Hematopoietic multipotent progenitor cell (in vitro differentiated cells): ENCODE measurements at places on chromosomes 12 and 14.
A peak's percentile ranks its signal among the peaks of the same experiment; 100 is the strongest.

DNA sequence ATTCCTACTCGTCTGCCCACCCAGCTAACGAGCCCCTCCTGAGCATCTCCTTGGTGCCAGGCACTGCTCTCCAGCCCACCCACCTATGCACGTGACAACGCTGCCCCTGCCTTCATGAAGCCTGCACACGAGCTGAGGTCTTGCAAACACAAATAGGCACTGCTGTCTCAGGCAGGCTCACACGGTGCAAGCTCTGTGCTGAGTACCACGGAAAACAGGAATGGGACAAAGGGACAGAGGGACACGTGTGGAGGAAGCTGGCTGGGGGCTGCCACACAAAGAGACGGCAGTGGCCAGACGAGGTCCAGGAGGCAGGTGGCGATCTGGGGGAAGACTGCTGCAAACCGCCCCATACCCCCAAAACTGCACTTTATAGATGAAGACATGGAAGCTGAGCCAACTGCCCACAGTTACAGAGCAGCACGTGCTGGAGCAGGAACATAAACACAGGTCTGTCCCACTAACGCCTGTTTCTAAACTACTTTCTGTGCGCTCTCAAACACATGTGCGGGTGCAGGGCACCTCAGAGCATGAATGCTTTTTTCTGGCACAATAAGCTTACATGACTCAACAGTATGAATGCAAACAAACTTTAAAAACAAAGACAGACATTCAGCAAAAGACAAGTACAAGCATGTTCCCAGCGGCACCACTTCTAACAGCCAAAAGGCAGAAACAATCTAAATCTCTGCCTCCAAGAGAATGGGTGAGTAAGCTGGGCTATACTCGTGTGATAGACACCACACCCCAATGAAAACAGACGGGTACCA is 64.5 kb downstream of the AMN start:
- no peak for DNase-seq

- DNase-seq: no peak
Observed at GRCh38 chr14:94770251-94770749, 387 bp upstream of the GSC start.

GRCh38 chr12:5258498-5258897 is 173.4 kb upstream of the NTF3 start:
- DNase-seq: no peak

- no peak for DNase-seq
Observed at GRCh38 chr12:11628353-11628752, 21.1 kb upstream of the ETV6 start.

DNA sequence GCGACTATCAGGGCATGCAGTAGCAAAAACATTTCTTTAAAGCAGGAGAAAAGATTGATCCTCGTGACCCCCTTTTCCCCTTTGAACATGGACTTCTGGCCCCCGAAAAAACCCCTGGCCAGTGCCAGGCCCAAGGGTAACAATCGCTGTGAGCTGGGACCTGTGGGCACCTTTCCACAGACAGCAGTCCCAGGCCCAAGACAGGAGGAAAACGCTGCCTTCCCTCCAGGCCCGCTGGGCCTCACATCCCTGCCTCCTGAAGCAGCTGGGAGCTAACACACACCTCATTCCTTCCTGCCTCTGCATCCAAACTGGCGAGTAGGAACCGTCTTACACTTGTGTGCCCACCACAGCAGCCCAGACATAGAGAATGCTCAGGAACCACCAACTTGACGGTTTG is 1.2 kb downstream of the VWF start:
- DNase-seq: no peak

GRCh38 chr14:81324011-81324410 is 76.1 kb downstream of the STON2 start:
- no peak for DNase-seq

- no peak for DNase-seq
Observed at GRCh38 chr12:100935929-100936328, 141.4 kb downstream of the ANO4 start.

GRCh38 chr14:50736932-50737419 is 68.9 kb upstream of the SAV1 start:
- DNase-seq: no peak

- no peak for DNase-seq
Observed at GRCh38 chr12:75207338-75208083, 2.1 kb downstream of the KCNC2 start.

- DNase-seq: no peak
Observed at GRCh38 chr12:46227616-46228015, 41.2 kb downstream of the SLC38A1 start.

GRCh38 chr14:36820901-36821300 is 159.2 kb downstream of the PAX9 start:
- DNase-seq: no peak

- no peak for DNase-seq
Observed at GRCh38 chr14:95226801-95227200, 69.5 kb upstream of the DICER1 start.

GRCh38 chr12:75658901-75659823 is 147.8 kb upstream of the KRR1 start:
- DNase-seq: no peak

GRCh38 chr12:6367065-6367968 is 8.0 kb downstream of the SCNN1A start:
- DNase-seq: peak; percentile 86

GRCh38 chr14:36723530-36723929 is 61.9 kb downstream of the PAX9 start:
- no peak for DNase-seq

DNA sequence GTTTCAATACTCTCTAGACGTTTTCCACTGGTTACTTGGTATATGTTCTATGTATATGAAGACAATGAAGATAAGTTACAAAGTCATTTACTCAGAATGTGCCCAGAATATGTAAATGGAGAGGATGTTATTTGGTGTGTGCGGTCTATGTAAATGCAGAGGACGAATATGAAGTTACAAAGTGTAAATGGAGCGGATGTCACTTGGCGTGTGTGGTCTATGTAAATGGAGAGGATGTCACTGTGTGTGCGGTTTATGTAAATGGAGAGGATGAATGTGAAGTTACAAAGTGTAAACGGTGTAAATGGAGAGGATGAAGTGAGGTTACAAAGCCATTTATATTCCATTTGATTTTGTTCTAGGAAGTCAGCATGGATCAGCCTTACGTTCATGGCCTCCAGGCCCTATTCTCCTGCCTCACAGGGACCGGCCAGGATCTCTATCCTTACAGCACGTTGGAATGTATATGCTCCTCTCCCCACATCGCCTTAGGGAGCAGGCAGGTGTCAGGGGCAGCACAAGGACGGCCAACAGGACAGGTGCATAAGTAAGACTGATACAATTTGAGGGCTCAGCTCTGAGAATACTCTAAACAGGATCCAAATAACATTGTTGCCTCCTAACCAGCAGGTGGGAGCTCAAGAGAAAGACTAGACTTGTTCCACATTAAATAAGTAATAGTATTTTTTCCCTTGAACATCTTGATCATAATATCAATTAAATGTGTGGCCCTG is 42.4 kb downstream of the GLRX5 start:
- DNase-seq: no peak

- DNase-seq: no peak
Observed at GRCh38 chr12:113651662-113652061, 180.0 kb upstream of the LHX5 start.

- DNase-seq: no peak
Observed at GRCh38 chr14:43503508-43503907, 1003.6 kb downstream of the FSCB start.

GRCh38 chr14:65228956-65229747 is 126.8 kb upstream of the MAX start:
- DNase-seq: no peak

GRCh38 chr12:92155733-92156132 is 10.1 kb upstream of the BTG1 start:
- no peak for DNase-seq

GRCh38 chr12:122422730-122423257 is 325 bp upstream of the CLIP1 start:
- no peak for DNase-seq

DNA sequence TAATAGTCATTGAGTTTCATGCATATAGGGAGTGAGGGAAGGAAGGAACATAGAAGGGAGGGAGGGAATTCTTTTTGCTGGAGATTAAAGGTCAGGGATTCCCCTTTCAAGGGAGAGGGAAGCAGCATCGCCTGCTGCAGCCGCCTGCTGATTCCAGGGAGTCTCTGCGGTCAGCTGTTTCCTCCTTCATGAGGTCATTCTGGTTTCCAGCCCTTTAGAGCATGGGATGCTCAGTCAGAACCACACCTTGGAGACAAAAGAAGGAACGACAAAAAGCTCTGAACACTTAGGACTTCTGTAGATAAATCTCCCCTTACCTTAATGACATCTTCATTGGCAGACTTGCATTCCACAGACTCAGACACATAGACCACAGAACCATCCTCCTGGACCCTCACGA is 923.0 kb upstream of the TMEM132C start:
- DNase-seq: no peak

- DNase-seq: no peak
Observed at GRCh38 chr12:10191865-10192264, 13.0 kb downstream of the TMEM52B start.

- DNase-seq: no peak
Observed at GRCh38 chr12:116068853-116069252, 208.6 kb downstream of the MED13L start.

- DNase-seq: no peak
Observed at GRCh38 chr12:119601877-119602733, 8.5 kb downstream of the TMEM233 start.

- no peak for DNase-seq
Observed at GRCh38 chr14:54935958-54936357, 33.3 kb upstream of the GCH1 start.

DNA sequence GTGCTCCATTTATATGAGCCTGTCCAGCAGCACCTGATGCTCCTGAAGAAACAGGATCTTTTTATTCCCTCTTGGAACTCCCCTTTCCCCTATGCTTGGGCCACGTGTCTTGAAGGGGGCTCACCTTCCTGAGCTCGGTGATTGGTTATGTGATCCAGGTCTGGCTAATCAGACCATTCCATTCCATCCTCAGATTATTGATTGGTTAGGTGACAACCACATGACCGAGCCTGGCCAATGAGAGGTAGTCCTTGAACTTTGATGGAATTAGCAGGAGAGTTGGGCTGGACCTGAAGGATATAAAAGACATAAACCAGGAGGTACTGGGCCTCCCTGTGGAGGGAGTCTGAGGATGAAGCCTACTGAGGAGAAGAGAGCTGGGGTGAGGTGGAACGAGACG is 216.6 kb upstream of the LHX5 start:
- no peak for DNase-seq

GRCh38 chr12:48285751-48286650 is 64.7 kb downstream of the ZNF641 start:
- DNase-seq: no peak

DNA sequence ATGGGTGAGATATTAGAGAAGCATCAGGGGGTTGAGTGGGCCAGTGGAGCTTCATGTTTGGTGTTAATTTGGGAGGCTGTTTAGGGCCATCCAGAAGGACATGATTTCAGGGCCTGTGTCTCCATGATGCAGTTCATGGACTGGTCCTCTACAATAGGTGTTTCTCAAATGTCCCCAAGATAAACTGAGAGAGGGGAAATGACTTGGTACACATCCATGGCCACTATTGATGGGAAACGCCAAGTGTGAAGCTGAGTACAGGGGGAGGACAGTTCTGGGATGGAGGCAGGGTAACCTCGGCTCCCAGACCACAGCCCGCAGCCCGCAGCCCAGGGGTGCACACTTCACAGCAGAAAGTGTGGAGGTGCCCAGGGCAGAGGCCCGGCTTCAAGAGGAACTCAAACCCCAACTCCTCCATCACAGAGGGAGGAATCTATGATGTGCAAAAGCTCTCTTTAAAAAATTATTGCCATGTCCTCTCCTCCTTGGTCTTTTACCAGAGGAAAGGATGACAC is 33.3 kb downstream of the CACNA2D4 start:
- DNase-seq: no peak

GRCh38 chr14:25350021-25350420 is 300.1 kb upstream of the STXBP6 start:
- DNase-seq: no peak

DNA sequence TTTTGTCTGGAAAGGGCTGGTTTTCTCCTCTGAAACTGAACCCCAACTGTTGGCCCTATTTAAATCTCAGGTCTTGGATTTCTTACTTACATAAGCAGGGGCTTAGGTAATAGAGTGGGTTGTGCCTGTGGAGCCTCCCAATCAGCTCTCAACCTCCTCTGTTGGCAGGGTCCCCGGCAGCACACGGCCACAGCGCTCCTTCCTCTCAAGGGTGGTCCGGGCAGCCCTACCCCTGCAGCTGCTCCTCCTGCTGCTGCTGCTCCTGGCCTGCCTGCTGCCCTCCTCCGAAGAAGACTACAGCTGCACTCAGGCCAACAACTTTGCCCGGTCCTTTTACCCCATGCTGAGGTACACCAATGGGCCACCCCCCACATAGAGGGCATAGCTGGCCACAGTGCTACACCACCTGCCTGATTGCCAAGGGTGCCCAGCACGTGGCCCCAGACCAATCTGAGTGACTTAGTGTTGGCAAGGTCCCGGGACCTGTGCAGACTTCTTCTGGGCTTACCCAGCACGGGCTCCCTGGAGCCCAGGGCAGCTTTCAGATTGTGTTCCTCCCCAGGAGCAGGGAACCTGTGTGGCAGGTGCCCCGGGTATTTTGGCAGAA is 68.9 kb downstream of the ESR2 start:
- no peak for DNase-seq

GRCh38 chr14:90900476-90901083 is 84.3 kb upstream of the TTC7B start:
- DNase-seq: no peak

- no peak for DNase-seq
Observed at GRCh38 chr12:955939-956338, 6.4 kb upstream of the RAD52 start.

DNA sequence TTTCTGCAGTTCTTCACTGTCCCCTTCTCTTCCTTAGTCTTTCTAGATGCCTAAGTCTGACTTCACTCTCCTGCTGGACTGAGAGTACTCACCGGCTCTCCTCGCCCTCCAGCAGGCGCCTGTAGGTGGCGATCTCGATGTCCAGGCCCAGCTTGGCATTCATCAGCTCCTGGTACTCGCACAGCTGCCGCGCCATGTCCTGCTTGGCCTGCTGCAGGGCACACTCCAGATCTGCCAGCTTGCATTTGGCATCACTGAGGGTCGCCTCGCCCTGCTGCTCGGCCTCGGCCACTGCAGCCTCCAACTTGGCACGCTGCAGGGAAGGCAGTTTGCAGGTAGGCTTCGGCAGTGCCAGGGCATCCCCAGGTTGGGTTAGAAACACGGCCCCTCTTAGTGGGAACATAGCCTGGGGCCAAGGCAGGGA is 5.2 kb downstream of the KRT84 start:
- DNase-seq: peak; percentile 43

GRCh38 chr12:127600211-127600610 is 666.8 kb upstream of the TMEM132C start:
- no peak for DNase-seq

DNA sequence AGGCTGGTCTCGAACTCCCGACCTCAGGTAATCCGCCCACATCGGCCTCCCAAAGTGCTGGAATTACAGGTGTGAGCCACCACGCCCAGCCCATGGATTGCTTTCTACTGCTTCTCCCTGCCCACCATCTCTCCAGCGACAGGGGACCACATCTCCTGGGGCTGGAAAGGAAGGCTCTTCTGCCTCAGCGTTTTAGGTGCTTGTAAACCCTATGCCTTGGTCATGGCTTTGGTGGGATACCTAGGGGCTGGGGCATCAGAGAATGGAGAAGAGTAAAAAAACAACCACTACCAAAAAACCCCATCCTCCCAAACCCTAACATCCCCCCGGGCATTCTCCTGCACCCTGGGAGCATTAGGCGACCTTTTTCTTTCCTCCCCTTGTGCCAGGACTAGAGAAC is 1.1 kb upstream of the TMEM121 start:
- DNase-seq: no peak

GRCh38 chr14:24734917-24735500 is 101.0 kb upstream of the GZMB start:
- DNase-seq: no peak

GRCh38 chr12:119725523-119725922 is 57.6 kb downstream of the PRKAB1 start:
- DNase-seq: no peak
